T-helper 2 cell (primary cell): ENCODE measurements at places on chromosomes 13 and 19.
A peak's percentile ranks its signal among the peaks of the same experiment; 100 is the strongest.

DNA sequence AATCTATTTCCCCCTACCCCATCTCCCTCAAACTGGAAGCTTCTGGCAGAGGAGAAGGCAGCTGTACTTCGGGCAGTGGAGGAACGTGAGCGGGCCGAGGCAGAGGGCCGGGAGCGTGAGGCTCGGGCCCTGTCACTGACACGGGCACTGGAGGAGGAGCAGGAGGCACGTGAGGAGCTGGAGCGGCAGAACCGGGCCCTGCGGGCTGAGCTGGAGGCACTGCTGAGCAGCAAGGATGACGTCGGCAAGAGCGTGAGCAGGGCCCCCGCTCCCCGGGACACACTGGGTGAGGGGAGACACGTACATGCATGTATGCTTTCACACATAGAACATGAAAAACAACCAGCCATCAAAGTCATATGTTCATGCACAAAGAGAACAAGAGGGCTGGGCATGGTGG is 42.7 kb downstream of the KCNC3 start:
- DNase-seq = no peak

- no peak for DNase-seq
These were observed 273.6 kb downstream of the DCT start for GRCh38 chr13:94205896-94206295.

GRCh38 chr13:27258637-27259386 is 7.5 kb downstream of the RPL21 start:
- no peak for DNase-seq

DNA sequence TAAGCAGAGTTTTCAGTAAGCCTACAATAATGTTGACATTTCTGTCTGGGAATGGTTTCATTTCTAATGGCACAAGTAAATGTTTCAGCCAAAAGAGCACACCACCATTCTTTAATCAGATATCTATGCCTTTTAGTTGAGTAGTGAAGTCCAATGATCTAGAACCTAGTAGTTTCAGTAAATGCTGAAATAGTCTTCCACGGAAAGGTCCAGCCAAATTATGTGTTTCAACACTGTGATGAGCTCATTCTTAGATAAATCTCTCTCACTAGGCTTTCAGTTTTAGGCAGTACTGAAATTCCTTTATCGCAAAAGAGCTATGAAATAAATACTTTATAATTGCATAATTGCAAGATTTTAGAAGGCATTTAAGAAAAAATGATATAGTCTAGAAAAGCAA is 816.8 kb upstream of the PCDH9 start:
- no peak for DNase-seq

GRCh38 chr19:2517881-2518601 is 42.1 kb downstream of the GADD45B start:
- no peak for DNase-seq

DNA sequence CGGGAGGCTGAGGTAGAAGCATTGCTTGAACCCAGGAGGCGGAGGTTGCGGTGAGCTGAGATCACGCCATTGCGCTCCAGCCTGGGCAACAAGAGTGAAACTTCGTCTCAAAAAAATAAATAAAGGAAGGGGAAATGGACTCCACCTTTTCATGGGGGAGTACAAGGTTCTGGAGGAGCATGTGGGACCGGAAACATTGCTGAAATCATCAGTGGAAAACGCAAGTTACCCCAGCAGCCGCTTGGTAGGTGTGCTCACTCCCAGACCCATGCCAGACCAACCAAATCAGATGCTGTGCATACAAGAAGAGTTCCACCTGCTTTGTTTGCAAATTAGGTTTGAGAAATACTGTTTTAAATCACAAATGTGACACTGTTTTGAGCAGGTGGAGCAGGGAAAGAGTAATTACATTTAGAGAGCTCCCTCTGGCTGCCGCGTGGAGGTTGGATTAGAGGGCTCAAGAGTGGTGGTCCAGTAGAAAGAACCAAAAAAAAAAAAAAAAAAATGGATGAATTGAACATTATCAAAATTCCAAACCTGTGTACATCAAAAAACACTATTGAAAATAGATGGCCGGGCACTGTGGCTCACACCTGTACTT is 4.9 kb downstream of the ERICH4 start:
- no peak for DNase-seq

GRCh38 chr19:917323-918151 is at the start of gene KISS1R:
Gene KISS1R (plus strand): TSS chr19:917333. CDS start chr19:917503, 170 bp downstream.
- DNase-seq = peak; percentile 52

DNA sequence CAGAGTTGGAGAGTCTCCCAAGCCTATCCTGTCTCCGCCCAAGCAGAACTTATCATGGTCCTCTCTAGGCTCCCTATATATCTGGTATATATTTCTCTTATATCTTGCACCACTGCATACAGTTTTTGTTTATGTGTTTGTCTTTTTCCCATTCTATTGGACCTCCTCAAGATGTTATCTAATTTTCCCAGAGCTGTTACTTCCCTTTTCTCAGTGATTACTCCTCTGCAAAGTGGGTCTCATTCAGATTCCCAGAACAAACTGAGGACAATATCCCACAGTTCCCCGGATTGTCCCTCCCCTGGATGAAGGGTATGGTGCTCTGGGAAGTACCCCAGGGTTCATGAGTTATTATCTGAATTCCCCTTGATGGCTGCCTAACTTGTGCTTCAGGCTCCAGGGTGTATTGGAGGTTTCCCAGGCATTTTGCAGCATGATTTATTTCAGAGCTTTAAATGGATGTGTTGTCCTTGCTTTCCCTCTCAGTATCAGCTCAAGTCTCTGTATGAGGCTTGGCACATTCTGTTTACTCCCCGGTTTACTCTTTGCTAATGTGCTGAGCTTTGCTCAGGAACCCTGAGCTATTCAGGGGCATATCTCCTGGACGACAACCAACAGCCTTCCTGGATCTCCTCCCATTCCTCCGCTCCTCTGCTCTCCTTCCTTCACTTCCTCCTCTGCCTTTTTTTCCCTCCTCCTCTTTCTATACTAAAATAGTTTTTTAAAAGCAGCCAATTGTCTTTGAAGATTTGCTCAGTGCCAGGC is 329.3 kb downstream of the SPRY2 start:
- DNase-seq = no peak

DNA sequence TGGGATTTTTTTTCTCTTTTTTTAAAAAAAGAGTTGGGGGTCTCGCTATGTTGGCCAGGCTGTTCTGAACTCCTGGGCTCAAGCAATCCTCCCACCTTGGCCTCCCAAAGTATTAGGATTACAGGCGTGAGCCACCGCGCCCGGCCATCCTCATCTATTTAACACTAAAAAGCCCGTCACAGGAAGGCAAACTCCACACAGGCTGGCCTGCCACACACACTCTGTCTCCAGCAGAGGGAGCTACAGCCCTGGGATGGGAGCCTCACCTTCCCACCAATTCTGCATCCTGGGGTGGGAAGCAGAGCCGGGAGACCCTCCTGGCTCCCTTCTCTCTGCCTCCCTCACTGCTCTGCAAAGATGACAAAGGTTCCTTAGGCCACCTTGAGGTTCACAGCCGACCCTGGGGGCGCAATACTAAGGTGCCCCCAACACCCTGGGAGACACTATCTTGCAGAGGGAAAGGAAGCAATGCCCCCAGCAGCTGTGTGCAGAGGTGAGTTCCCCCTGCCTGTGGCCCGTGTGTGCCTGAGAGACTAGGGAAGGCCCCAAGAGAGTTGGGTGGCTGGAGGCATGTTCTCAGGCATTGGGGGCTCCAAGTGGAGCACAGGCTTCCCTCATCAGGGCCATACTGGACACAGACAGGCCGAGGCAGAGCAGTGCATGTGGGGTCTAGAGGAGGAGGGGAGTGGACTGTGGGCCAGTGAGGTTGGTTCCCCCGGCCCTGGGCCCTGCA is 27.4 kb upstream of the TIMM44 start:
- no peak for DNase-seq

- peak; percentile 10 for DNase-seq
These were observed 711.0 kb downstream of the UQCRFS1 start for GRCh38 chr19:28501976-28502375.

DNA sequence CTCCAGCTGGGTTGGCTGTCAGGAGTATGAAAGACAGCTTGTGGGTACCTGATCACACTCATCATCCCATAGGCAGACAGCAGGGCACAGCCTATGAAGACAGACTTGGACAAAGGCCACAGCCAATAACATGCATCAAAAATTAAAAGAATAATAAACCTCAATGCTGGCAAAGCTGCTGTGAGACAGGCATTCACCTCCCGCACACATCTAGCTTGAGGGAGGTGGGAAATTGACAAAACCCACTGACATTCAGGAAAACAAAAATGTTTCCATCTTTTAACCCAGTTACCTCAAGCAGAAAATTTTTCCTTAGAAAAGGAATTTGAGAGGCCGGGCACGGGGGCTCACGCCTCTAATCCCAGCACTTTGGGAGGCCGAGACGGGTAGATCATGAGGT is 14.4 kb downstream of the IL12RB1 start:
- DNase-seq = no peak

- no peak for DNase-seq
These were observed 6.0 kb upstream of the AKAP8L start for GRCh38 chr19:15424692-15425272.

DNA sequence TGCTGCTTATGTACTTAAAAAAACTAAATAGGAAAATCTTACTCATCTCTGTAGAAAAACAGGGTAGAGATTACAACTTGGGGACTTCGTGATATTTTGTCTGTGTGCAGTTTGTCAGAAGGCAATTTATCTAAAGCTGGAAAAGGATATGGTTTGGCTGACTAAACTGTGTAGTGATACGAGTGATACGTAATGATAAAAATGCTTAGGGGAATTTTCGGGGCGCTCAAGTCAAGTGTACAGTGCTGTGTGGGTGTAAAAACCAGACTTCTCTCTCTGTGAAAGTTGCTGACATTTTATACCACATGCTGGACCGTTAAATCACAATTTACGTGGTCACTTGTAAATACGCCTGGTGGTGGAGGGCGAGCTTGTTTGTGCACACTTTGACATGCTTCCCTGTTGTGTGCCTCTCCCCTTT is 221.7 kb downstream of the KCNRG start:
- no peak for DNase-seq

GRCh38 chr13:53142306-53142705 is 113.7 kb downstream of the OLFM4 start:
- DNase-seq = no peak

- no peak for DNase-seq
These were observed 16.9 kb upstream of the AP1M2 start for GRCh38 chr19:10603873-10604459.

DNA sequence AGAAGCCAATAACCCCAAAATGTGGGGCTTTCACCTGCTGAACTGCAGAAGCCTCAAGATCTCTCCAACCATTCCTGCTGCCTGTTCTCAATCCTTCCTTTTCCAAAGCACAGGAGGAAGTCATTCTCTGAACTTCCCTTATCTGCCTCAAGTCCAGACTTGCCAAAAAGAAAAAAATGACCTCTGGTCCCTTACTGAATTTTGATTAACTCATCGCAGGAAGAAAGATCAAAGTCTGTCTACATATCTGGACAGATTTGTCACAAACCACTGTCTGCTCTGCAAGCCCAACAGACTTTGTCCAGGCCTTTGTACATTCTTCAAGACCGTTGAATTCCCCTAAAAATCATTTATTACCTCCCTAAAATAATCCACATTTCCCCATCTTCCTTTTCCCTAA is 126.5 kb upstream of the NBEA start:
- DNase-seq = no peak

GRCh38 chr19:39307046-39307821 is 11.0 kb downstream of the IFNL1 start:
- no peak for DNase-seq

DNA sequence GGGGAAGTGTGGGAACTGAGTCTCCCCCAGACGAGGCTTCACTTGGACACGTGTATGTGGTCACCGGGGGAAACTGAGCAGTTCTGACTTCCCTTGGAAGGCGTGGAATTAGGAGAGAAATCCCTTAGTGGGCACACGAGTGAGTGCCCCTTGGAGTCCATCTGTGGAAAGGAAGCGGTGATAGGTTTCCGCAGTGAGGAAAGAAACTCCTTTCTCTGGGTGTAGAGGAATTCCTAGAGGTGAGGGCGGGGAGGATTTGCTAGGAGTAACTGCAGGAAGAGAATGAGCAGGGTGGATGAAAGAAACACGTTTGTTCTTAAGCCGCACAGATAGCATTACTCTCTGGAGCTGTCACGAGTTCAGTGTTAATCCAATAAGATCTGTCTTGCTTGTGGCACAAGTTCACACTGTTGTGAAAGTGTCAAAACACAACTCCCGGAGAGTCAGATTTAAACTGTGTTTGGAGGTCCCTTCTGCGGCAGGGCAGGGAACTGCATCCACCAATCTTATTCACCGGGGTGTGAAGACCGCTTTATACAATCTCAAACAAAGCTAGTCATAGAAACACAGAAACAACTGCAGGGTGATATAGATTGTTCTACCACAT is 1.2 kb downstream of the KL start:
- no peak for DNase-seq
